Aortic smooth muscle cell (primary cell): ENCODE measurements at places on chromosomes 1 and 21. TPM values are rescaled to one million over a fixed set of nuclear protein-coding genes. Genes with fewer than 3 reads are reported as not detected.

PIK3R3 gene
- 9.4 and 10.9 TPM in 2 replicates for total RNA-seq

BLZF1 gene
- total RNA-seq: 30.0 and 31.1 TPM in 2 replicates

KRTAP19-3 gene
- total RNA-seq: not detected in 2 replicates

FAM72D gene
- total RNA-seq: 0.93 and 1.1 TPM in 2 replicates

ACAP3 gene
- total RNA-seq: 35.4 and 38.3 TPM in 2 replicates

CNIH3 gene
- total RNA-seq: 3.4 and 4.9 TPM in 2 replicates

FAAH gene
- total RNA-seq: 0.37 and 0.92 TPM in 2 replicates

C1orf74 gene
- total RNA-seq: 2.9 TPM in 2 replicates

ARHGEF2 gene
- 63.7 and 69.6 TPM in 2 replicates for total RNA-seq
